ENCODE measurements at places on chromosomes 4 and X.

- no peak for DNase-seq
Observed at GRCh38 chr4:77170926-77171325, 13.9 kb downstream of the CCNG2 start.

DNA sequence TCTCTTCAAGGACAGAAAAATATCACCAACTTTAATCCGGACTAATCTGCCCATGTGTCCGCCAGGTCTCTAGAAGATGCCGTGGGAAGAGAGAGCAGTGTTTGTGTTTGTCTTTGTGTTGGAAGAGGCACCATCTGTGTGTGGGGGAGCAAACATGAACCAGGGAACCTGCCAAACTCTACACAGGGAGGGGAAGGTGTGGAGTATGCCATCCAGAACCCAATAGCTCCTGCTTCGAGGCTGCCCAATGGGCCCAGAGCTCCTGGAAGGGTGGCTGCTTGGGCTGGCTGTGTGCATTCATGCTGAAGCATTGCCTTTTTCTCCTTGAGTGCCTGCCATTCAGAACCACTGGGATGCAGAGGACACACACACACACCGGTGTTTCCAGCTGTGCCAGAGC is 536.2 kb downstream of the MID1IP1 start:
- no peak for DNase-seq

DNA sequence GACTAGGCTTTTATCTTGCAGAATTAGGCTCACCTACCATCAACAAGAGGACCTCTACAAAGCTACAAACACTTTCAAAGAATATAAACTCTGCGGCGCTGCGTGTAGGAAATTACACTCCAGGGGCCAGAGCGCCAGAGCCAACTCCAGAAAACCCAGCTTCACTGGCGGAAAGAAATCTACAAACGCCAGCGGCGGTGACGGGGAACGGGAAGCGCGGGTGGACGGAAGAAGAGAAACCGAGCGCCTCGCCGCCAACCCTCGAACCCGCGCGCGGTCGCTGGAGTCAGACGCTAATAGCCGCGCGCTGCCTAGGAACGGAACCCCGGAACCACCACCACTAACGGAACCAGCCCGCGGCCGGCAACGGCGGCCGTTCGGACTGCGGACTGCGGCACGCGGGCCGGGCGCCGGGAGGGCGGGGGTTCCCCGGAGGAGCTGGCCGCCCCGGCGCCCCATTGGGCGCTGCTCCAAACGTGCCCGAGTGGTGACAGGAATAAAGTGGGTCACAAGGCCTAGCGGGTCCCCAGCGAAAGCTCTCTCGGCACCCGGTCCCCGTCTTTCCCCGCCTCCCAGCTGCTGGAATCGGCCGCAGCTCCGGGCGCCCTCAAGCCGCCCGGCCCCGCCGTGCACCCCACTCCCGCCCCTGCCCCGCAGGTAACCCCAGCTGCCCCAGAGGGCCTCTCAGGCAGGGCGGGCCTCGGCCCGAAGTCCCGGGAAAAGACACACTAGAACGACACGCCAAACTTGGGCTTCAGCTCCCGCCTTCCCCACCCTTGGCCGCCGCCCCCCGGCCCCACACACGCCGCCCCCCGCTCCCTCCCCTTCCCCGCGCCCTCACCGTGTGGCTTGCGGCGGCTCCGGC is 836 bp downstream of the CLOCK start:
- peak; percentile 88 for DNase-seq

- no peak for DNase-seq
Observed at GRCh38 chrX:38276089-38276488, 51.2 kb downstream of the RPGR start.

GRCh38 chr4:70754470-70754869 is 32.7 kb downstream of the RUFY3 start:
- no peak for DNase-seq

DNA sequence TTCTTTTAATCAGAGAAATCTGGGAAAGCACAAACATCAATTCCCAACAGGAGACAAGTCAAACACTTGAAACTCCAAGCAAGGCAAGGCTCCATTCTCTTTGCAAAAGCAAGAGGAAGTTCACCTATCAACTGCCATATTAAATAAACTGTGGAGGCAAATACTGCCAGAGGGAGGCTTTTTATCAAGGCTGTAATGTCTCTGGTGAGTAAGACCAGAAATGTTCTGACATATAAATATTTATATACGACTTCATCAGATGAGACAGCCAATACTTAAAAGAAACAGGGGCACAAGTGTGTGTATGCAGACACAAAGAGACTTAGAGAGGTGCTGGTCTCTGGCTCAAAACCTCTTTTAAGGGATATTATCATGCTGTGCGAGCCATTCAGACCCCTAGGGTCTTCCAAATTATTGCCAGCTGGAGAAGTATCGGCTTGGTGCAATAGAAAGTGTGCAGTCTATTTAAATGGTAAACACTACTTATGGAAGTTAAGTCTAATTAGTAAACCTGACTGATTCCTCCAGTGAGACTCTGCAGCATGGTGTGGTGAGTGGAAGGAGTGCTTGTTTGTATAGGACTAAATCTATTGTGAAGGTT is 24.4 kb downstream of the DCX start:
- DNase-seq = no peak

DNA sequence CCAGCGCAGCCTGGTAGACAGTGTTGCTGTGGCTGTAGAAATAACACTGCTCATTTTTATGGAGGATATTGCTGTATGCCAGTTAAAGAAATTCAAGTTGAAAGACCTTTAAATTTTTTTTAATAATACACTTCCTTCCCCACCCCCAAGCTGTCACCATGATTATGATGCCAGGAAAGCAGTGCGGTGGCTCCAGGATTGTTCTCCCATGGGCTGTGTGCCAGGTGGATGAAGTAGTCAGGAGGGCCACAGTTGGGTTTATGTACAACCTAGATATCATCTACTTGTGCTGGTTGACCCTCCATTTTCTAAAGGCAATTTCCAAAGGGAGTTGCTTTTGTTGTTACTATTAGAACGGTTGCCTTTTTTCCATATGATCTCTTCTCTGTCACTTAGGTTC is 136.6 kb downstream of the AFF1 start:
- DNase-seq = no peak

DNA sequence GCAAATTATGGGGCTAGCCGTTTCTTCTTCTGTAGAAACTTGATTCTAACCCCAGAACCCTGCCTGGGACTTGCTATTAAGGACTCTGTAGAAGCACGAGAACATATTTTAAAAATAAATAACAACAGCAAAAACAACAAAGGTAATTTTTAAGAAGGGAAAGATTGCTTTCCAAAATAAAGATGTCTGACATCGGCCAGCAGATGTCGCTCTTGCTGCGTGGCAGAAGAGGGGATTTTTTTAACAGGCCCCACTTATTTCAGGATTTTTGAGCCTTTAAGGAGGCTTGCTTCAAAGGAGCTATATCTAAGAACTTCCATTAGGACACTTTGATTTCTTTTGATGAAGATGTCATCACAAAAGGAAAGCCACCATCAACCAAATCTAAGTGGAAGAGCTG is 62.8 kb upstream of the EGFL6 start:
- peak; percentile 75 for DNase-seq

- DNase-seq = no peak
Observed at GRCh38 chr4:99816545-99817308, at the start of gene DAPP1. Gene DAPP1 (plus strand): TSS chr4:99816827. CDS start chr4:99816914, 87 bp downstream.

- DNase-seq = no peak
Observed at GRCh38 chr4:161555689-161556660, 607.8 kb downstream of the FSTL5 start.

GRCh38 chrX:16826207-16826606 is 39.9 kb downstream of the TXLNG start:
- no peak for DNase-seq

- DNase-seq = peak; percentile 24
Observed at GRCh38 chrX:105190252-105190853, 30.1 kb downstream of the TEX13A start.

DNA sequence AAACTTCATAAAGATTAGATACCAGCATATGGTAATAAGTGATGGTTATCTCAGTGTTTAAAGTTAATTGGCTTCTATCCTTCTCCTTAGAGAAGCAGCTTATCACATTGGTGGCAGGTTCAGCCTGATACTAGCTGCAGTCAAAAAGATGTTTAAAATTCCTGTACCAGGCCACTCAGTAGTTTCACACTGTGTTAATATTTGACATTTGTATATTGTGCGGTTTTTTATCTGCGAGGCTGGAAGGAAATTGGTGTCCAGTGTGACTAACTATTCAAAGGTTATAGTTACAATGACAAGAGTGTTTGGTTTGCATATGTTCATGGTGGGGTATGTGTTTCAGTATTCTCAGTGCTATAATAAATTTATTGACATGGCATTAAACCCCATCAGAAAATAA is 27.5 kb upstream of the TBC1D8B start:
- DNase-seq = no peak

DNA sequence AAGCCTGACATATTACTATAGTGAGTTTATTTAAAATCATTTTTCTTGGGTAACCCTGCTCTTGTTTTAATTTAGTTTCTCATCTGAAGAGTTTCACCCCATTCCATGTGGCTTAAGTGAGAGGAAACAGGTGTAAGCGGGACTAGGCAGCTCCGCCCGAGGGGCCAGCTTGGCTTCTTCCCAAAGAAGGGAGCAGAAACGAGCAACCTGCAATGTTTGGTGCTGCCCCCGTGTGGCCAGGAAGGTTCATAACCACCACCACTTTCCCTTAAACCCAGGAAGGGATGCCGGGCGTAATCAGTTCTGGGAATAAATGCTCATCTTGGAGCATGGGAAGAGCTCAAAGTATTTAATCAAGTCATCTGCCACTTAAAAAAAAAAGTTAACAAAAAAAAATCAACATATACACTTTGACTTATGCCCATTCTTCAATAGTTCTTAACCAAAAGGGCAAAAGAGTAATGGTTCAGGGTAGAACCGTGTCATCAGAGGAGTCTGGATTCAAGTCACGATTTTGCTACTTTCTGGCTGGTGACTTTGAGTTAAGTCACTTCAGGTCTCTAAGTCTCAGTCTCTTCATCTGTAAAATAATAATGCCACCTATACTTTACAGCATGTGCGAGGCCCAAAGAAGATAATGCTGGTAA is 147.9 kb downstream of the NSUN7 start:
- peak; percentile 83 for DNase-seq

GRCh38 chr4:80921441-80921840 is 109.1 kb upstream of the BMP3 start:
- DNase-seq = no peak

- DNase-seq = peak; percentile 67
Observed at GRCh38 chrX:54920610-54921426, at the start of gene TRO. Gene TRO (plus strand): TSS chrX:54920824. CDS start chrX:54922247, 1,423 bp downstream.

- no peak for DNase-seq
Observed at GRCh38 chrX:64202808-64203325, 2.6 kb downstream of the AMER1 start.

- DNase-seq = peak; percentile 14
Observed at GRCh38 chrX:85243155-85243554, 424 bp downstream of the SATL1 start.

GRCh38 chr4:73194064-73194463 is 64.5 kb downstream of the ANKRD17 start:
- no peak for DNase-seq

DNA sequence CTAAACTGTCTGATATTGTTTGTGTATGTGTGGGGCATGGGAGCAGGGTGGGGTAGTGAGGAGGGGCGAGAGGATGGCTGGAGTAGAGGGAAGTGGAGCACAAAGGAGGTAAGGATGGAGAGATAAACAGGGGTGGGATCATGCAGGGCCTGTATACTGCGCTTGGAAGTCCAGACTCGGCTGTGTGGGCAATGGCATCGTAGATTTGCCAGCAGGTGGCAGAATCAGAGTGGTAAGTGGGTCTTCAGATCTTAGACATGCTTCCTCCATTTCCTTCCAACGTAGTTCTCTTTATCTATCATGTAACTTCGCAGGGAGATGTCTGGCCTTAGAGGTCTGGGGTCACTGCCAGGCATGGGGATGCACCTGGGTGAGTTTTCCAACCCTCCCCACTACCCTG is 155.5 kb downstream of the PDGFRA start:
- DNase-seq = peak; percentile 51
